ENCODE measurements at places on chromosomes 6 and 20.

- no peak for DNase-seq
These were observed 29.8 kb downstream of the FAM83B start for GRCh38 chr6:54876365-54876764.

DNA sequence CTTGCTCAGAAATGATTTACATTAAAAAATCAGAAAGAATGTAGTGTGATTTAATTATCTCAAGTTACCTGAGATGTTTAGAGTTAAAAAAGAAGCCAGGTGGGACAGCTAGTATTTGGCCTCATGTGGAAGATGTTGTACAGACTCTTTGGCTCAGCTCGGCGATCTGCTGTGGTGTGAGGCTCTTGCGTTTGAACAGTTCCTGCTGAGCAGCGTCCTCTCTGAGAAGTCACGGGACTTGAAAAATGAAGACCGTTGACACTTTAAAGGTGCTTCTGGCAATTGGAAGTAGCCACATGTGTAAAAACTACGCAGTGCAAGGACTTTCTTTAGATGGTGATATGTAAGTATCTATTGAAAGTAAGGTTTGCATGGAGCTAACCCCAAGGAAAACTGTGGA lies 169.0 kb downstream of the BACH2 start:
- no peak for DNase-seq

DNA sequence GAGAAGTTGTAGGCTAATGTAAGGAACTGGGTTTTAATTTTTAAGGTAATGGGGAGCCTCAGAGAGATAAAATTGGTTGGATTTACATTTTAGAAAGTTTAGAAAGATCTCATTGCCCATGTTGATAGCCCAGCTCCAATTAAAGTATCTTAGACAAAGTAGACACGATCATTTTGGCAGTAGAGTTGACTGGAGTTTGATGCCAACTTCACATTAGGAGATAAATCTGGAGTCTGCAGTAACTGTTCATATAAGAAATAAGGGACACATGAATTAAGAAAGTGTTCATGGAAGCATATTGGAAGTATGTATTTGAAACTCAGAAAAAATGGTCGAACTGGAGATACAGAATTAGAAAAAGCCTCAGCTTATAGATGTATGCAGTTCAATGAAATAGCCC lies 12.6 kb upstream of the E2F3 start:
- DNase-seq = no peak

GRCh38 chr20:62413025-62413570 lies 6.0 kb upstream of the CABLES2 start:
- no peak for DNase-seq

GRCh38 chr6:106574741-106575458 lies 54.4 kb downstream of the RTN4IP1 start:
- no peak for DNase-seq

DNA sequence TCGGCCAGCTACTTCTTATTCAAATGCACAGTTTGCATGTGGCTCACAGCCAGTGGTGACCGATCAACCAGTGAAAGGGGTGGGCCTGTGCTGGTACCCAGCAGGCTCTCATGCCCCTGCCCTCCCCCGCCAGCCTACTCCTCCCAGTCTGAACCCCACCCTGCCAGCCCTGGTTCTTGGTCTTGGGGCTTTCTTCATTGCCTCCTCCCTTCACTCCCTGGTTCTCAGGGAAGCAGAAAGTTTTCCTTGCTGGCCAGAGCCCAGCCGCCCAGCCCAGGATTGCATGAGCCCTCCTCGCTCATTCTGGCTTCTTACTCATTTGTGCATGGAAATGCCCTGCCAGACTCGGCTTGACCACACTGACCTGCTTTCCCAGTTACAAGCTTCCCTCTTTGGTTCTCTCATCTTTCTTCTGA lies 40.8 kb downstream of the KCNK17 start:
- DNase-seq = no peak

DNA sequence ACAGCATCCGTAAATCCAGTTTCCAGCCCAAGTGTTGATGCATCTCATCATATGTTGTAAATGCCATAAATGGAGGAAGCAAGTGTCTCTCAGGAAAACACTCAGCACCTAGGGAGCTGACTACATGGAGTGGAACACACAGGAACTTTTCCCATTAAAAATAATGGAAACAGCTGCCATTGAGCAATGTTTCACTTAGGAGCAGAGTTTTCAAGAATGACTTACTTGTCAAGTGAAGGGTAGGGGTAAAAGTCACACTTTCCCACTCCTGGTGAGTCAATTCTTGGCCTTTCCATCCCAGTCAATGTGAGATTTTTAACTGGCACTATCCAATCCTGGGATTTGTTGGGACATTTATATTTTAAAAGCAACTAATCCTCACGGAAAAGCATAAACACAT lies 119.4 kb upstream of the ASF1A start:
- DNase-seq = no peak

DNA sequence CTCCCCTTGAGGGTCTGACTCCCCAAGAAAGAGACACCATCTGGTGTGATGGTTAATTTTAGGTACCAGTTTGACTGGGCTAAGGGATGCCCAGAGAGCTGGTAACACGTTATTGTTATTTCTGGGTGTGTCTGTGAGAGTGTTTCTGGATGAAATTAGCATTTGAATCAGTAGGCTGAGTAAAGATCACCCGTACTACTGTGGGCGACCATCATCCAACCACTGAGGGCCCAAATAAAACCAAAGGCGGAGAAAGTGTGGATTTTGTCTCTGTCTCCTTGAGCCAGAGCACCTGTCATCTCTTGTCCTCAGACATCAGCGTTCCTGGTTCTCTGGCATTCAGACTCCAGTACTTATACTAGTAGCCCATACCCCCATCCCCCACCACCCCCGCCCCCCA lies 7.9 kb upstream of the CNKSR3 start:
- no peak for DNase-seq

- DNase-seq = no peak
These were observed 144.9 kb downstream of the SOX4 start for GRCh38 chr6:21738180-21739094.

DNA sequence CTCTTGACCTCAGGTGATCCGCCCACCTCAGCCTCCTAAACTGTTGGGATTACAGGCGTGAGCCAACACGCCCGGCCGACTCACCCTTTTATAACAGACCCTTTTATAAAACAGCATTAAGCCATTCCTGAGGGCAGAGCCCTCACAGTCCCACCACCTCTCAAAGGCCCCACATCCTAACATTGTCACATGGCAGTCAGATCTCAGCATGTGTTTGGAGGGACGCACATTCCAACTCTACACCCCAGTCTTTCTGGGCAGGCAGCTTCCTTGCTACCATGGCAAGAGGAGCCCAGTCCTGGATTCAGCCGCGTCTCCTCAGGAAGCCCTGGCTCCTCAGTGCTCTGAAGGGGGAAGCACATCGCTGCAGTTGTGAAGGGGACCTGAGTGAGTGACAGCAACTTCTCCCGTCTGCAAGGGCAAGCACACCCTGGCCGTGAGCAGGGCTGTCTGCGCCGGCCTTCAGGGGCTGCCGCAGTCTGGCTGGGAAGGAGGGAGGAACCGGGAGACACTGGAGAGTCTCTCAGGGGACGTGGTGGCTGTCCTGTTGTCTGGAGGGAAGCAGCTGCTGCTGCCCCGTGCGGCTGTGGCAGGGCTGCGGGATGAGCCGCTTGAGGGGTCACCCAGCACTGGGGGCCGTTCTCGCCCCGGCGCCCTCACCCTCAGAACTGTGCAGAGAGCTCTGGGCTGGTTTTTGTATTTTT lies 15.9 kb downstream of the OSBPL2 start:
- no peak for DNase-seq

DNA sequence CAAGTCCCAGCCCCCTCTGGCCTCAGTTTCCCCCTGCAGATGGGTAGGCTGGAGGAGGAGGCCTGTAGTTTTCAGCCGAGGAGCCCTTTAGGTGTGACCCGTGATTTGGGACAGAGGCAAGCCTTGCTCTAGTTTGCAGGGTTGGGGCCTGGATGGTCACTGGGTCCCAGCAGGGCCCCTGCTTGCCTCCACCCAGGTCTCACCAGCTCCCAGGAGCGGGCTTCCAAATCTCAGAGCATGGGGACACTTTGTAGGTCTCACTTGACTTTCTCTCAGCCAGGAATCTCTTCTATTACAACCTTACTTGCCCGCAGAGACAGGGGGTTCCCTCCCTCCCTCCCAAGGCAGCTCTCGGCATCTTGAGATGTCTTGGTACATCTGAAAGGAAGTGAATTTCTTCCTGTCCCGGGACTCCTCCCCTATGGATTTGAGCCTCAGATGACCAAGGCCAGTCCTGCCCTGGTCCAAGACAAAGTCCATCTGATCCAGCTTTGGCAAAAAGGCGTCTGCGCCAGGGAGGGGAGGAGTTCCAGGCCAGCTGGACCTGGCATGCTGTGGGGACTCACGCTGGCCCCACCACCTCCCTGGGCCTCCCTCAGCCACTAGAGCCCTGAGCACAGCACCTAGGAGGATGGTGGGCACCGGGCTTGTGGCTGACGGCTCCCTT lies 47.4 kb downstream of the SRC start:
- no peak for DNase-seq

DNA sequence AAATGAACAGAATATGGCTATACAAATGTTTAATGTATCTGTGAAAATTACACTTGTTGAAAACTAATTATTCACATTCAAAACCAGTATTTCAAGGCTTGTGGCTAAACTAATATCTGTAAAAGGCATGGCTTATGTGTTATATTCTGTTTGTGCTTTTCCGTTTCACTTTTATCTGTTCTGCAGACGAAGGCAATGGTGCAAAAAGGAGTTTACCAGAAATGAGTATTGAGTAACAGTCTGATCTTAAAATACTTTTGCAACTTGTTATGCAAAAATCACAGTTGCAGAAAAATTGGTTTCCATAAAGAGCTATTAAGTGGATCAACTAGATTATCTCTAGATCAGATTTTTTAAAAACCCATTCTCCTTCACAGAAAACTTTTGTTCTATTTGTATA lies 9.4 kb upstream of the STX11 start:
- no peak for DNase-seq

GRCh38 chr6:165231581-165232561 lies 77.5 kb downstream of the C6orf118 start:
- no peak for DNase-seq

DNA sequence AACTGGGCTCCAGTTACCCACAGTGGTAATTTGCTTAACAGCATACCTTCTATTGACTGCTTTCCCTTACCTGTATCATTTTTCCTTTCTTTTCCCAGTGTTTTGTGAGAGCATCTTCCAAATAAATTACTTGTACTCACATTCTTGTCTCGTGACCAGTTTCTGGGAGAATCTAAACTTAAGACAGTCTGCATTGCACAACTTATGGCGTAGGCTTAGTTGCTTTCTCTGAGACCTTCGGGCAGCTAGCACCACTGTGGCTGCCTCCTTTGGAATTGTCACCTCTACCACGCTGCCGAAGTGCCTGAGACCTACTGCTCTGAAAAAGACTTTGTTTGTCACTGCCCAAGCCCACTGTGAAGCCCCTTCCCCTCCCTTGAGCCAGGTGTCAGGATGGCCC lies 188.1 kb upstream of the BMP2 start:
- DNase-seq = no peak

GRCh38 chr6:94487371-94487770 lies 1068.0 kb upstream of the EPHA7 start:
- no peak for DNase-seq

GRCh38 chr6:56688521-56688920 lies 45.8 kb upstream of the DST start:
- DNase-seq = no peak

- peak; percentile 74 for DNase-seq
These were observed 148.8 kb downstream of the RPS12 start for GRCh38 chr6:132962936-132963868.

GRCh38 chr6:21390532-21391213 lies 202.9 kb upstream of the SOX4 start:
- DNase-seq = no peak

DNA sequence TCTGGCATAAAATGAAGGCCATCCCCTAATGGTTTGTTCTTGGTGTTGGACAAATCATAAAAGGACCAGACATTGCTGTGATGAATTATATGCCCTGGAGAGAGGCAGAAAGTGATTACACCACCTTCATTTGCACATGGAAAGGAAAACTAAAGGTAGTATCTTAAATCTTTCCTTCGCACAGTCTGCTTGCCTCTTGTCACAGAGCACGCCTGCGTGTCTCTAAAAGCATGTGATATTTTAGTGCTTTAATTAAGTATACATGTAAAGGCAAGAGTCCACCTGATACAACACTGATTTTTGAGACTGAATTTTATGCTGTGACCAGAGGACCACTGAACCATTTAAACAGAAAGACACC lies 28.8 kb upstream of the PLAGL1 start:
- no peak for DNase-seq

DNA sequence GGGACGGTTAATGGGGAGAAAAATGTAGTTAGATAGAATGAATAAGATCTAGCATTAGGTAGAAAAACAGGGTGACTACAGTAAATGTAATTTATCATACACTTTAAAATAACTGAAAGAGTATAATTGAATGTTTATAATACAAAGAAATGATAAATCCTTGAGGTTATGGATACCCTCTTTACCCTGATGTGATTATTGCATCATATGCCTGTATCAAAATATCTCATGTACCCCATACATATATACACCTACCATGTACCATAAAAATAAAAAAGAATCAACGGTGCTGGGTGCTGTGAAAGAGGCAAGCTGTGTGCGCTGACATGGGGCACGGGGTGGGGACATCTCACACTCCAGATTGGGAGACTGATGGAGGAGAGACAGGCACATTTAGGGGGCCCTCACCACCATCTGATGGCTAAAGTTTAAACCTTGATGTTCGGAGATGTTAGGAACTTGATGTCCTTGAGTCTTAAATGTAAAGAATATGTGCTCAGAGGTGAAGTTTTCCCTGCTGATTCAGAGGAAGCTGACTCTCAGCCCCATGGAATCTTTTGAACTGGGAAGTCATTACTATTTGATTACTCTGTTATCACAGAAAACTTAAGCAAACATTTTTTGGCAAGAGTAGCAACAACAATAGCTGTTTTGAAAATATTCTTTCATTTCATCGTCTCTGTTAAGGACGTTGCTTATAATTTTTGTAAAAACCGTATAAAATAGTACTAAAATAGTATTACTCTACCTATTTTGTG lies 26.4 kb upstream of the RFPL4B start:
- DNase-seq = no peak

DNA sequence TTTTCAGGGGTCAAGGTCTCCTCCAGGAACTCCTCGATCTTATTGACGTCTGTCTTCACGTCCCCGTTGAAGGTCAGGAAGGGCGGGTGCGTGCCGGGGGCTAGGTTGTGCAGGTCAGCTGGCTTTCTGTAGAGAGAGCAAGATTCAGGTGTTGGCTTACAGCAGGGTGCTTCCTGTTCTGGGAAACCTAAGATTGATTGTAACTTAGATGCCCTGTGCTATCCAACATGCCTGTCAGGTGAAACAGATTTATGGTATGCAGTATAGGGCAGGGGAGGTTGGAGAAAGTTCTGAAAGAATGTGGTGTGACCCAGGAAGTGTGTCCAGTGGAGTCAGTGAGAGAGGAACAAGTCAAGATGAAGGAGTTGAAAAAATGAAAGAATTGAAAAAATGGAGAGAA lies 66.4 kb downstream of the CLIC5 start:
- DNase-seq = no peak

All from stimulated activated CD4-positive, alpha-beta T cell treated with anti-CD3 and anti-CD28 coated beads, Interleukin-2, amount 100 ng/mL, for 24 hours (primary cell).